Activated CD4-positive, alpha-beta T cell treated with anti-CD3 and anti-CD28 coated beads, Interleukin-10, Interleukin-2, amounts not matched to agents 100 ng/mL and 50 ng/mL, durations not matched to agents 16 hours and 8 hours (primary cell): ENCODE measurements at places on chromosomes 5 and 9.

- DNase-seq, result no peak
These were observed 126.9 kb downstream of the DOCK2 start for GRCh38 chr5:169764018-169764378.

DNA sequence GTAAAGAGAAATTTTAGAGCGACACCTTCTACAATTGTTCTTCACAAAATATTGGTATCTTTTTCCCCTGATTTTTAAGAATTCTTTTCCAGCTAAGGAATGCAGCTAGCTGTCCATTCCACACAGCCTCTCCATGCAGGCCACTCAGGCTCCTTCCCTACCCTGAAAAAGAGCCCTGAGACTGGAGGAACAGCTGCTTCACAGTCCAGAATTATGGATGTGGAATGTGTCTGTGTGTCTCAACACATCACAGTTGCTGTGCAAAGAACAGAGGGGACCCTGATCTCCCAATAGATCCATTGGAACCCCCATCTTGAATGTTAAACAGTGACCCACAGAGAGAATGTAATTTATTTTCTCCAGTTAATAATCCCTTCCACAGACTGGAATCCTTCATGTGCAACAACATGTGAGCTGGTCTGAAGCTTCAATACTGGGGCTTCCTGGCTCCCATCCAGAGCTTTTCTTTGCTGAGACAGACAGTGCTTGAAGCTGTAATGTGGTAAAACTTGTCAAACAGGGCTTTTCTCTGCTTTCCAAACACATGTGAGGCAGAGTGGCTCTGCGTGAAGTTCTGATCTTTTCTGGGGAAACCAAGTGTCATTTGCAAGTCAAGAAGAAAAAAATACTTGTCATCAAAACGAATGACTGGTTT is 53.3 kb upstream of the SMC5 start:
- DNase-seq, result no peak

DNA sequence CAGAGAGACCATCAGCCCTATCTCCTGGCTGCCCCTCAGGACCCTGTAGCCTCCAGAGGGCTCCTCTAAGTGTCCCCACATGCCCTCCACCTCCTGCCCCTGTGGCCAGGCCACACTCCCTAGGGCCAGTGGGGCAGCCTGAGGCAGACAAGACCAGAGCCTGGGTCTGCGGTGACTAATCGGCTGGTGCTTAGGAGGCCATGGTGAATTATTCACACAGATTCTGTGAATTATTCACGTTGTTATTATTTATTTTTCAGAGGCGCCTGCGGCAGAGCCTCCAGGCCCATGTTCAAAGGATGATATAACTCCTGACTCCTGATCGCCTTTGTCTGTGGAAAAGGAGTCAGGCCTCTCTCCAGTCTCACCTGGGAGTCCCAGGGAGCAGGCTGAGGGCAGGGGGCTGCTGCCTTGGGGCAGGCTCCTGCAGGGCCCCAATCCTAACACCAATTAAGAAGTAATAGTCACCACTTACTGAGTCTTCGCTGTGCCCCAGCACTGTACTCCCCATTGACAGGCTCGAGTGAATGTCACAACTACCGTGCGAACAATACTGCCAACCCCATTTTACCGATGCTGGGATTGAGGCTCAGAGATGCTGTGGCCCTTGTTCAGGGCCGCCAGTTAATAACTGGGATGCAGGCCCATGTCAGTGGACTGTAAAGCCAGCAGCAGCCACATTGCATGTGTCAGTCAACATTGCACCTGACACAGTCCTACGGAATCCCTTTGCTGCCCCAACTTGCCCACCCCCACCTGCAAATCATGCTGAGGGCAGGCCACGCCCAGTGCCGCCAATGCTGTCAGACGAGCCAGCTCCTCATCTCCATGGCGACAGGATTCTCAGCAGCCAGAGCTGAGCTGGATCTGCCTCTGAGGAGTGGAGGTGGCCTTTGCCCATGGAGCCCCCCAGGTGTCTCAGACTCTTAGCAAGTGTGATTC is 94.9 kb downstream of the PCDH1 start:
- no peak for DNase-seq

- no peak for DNase-seq
These were observed 371.4 kb downstream of the TLE1 start for GRCh38 chr9:81317939-81318338.

GRCh38 chr9:109780453-109781033 is 545 bp downstream of the PALM2AKAP2 start:
- no peak for DNase-seq

GRCh38 chr5:79516986-79517385 is 3.1 kb upstream of the HOMER1 start:
- no peak for DNase-seq

GRCh38 chr9:101271102-101271501 is 113.7 kb downstream of the BAAT start:
- DNase-seq, result no peak

- no peak for DNase-seq
These were observed 81.6 kb downstream of the CYFIP2 start for GRCh38 chr5:157347301-157348048.

DNA sequence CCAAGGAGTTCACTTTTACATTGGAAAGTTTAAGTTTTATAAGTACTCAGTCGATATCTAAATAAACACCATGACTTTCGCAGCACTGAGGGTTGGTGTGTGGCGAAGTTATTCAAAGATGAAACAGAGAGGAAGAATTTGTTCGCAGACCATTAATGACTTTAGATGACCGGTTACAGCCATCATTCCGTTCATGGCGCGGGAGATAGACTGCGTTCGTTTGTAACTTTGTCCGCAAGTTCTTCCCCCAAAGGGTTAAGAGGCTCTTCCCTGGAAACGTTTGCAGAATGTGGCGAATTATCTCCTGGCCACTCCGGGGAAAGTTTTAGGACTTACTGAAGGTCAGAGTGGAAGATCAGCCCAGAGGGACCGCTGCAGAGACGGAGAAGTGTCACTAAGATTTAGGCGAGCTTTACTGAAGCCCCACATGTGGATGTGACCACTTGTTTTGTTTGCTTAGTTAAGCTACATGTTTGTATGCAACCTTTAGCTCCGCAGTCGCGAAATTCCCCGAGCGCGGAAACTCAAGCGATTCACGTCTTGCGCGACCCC is 2.2 kb upstream of the FOXD1 start:
- DNase-seq, result no peak

DNA sequence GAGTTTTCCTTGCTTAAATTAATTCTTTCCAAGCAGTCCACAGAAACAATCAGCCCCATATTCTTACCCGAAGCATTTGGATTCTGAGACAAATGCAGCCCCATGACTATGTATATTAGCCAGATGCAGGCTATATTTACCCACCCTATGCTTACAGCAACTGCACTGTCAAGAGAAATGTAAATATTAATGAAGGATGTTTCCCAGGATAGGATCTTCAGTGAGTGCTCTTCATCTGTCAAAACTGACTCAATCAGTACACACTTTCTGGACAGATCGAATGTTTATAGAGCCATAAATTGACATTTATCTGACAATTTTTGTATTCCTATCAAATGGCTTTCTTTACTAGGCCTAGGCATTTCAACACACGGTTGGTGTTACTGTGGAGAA is 725.3 kb upstream of the SEMA6A start:
- no peak for DNase-seq

DNA sequence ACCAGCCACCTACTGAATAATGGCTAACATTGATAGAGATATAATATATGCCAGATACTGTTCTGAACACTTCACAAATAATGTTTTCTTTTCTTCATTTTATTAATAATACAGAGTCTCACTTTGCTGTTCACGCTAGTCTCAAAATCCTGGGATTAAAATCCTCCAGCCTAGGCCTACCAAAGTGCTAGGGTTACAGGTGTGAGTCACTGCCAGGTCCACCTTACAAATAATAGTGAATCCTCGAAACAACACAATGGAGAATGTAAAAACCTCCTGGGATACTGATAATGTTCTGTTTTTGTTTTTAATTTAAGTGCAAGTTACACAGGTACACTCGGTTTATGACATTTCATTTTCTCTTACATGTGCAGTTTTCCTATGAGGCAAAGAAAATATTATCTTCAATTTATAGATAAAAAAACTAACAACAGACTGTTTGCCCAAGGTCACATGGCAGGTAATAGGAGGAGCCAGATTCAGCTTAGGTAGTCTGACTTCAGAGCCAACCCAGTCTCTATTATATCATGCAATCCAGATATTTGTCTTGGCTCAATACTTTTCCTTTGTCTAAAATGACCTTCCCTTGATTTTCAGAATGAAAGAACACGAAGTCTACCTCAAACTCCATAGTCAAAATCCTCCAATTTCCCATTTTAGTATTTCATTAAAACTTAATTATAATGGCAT is 7.8 kb downstream of the ZFR start:
- DNase-seq, result no peak

- DNase-seq, result no peak
These were observed 18.6 kb downstream of the CETN3 start for GRCh38 chr5:90390928-90391327.
